Mesothelial cell of epicardium (in vitro differentiated cells): ENCODE measurements at places on chromosomes 13 and 19. TPM values are rescaled to one million over a fixed set of nuclear protein-coding genes. Genes with fewer than 3 reads are reported as not detected.

GRCh38 chr13:48110132-48110868 lies 15.4 kb upstream of the MED4 start:
- H3K4me3 ChIP-seq: no peak overlapping the region
- H3K27me3 ChIP-seq: peaks cover under 1% of the 10 kb centered on the region
- H3K27ac ChIP-seq: no peak overlapping the region
- H3K4me1 ChIP-seq: peaks cover 6% of the 10 kb centered on the region
- no peaks in the 10 kb centered on the region for H3K36me3 ChIP-seq

Gene CEACAM21
- total RNA-seq: not detected in 3 replicates

GRCh38 chr13:23160638-23161480 lies 19.9 kb upstream of the SGCG start:
- peak overlapping the region; percentile 86 for H3K4me3 ChIP-seq
- peak overlapping the region; percentile 84 for H3K27ac ChIP-seq
- H3K27me3 ChIP-seq: no peaks in the 10 kb centered on the region
- peaks cover 4% of the 10 kb centered on the region for H3K36me3 ChIP-seq

GRCh38 chr13:91126806-91127205 lies 220.7 kb upstream of the MIR17HG start:
- no peak overlapping the region for H3K27ac ChIP-seq
- H3K27me3 ChIP-seq: no peaks in the 10 kb centered on the region
- no peak for DNase-seq
- no peaks in the 10 kb centered on the region for H3K36me3 ChIP-seq

- H3K4me3 ChIP-seq: no peak overlapping the region
- DNase-seq: no peak
- H3K4me1 ChIP-seq: no peaks in the 10 kb centered on the region
- peaks cover 3% of the 10 kb centered on the region for H3K27me3 ChIP-seq
- H3K27ac ChIP-seq: no peak overlapping the region
These were observed 19.6 kb upstream of the SLC15A1 start for GRCh38 chr13:98771838-98772611.

- H3K4me1 ChIP-seq: peaks cover 5% of the 10 kb centered on the region
- H3K27me3 ChIP-seq: no peaks in the 10 kb centered on the region
- H3K27ac ChIP-seq: no peak overlapping the region
- no peak overlapping the region for H3K4me3 ChIP-seq
These were observed 2.5 kb downstream of the RAX2 start for GRCh38 chr19:3769494-3769893.

Gene MEIOSIN
- not detected in 3 replicates for total RNA-seq

GRCh38 chr13:45847554-45848224 lies 3.9 kb downstream of the SIAH3 start:
- H3K27me3 ChIP-seq: peaks cover 63% of the 10 kb centered on the region
- H3K4me3 ChIP-seq: no peak overlapping the region
- no peaks in the 10 kb centered on the region for H3K36me3 ChIP-seq
- H3K27ac ChIP-seq: peak overlapping the region; percentile 76
- DNase-seq: no peak
- H3K4me1 ChIP-seq: peaks cover 41% of the 10 kb centered on the region

DNA sequence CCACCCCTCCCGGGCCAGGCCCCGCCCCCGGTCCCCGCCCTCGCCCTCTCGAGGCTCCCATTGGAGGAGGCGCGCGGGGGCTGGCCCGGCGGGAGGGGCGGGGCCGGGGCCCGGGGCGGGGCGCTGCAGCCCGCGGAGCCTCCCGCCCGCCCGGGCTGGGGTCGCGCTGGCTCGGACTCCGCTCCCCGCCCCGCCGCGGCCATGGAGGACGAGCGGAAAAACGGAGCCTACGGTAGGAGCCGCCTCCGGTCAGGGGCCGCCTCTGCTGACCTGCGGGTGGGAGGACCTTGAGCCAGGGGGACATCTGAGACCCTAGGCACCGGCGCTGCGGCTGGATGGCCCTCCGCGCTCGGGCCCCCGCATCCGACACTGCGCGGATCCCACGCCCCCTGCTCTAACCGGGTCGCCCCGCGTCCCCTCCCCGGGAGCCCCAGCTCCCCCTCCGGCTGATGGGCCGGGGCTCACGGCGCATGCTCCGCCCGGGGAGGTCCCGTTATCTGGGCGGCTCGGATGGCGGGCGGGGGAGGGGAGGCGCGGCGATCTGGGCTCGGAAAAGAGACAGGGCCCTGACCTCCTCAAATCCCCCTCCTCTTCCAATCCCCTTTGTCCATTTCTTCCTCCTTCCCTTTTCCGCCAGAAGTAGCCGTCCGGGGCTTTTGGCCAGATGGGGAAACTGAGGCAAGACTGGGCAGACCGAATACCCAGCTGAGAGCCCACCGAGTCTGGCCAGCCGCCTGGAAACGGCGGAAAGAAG lies 15.4 kb upstream of the AP1M2 start:
- H3K36me3 ChIP-seq: no peaks in the 10 kb centered on the region
- peaks cover 1% of the 10 kb centered on the region for H3K27me3 ChIP-seq
- H3K4me1 ChIP-seq: peaks cover 19% of the 10 kb centered on the region

Gene HSPB6
- total RNA-seq: 18.8 to 21.7 TPM (median 20.3 TPM) in 3 replicates

DNA sequence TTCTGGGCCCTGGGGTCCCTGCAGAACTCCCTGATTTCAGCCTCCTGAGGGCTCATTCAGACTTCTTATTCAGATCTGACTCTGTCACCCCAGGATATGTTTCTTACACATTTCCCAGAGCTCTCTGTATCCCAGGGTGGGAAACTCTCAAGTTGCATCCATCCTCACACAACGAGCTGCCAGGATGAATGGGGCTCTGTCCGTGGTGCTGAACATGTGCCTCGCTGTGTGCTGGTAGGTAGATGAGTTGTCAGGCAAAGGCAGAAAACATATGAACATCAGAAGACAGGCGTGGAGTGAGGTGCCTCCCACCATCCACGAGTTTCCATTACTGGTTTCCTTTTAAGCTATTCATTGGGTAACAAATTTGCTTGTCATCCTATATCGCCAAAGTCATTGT lies 11.4 kb upstream of the IGFL1 start:
- H3K27ac ChIP-seq: no peak overlapping the region
- no peak for DNase-seq
- H3K4me1 ChIP-seq: no peaks in the 10 kb centered on the region
- no peaks in the 10 kb centered on the region for H3K36me3 ChIP-seq
- peaks cover 28% of the 10 kb centered on the region for H3K27me3 ChIP-seq

Gene CGB3
- not detected in 3 replicates for total RNA-seq

Gene SHANK1
- total RNA-seq: 11.9 to 14.0 TPM (median 13.5 TPM) in 3 replicates

DNA sequence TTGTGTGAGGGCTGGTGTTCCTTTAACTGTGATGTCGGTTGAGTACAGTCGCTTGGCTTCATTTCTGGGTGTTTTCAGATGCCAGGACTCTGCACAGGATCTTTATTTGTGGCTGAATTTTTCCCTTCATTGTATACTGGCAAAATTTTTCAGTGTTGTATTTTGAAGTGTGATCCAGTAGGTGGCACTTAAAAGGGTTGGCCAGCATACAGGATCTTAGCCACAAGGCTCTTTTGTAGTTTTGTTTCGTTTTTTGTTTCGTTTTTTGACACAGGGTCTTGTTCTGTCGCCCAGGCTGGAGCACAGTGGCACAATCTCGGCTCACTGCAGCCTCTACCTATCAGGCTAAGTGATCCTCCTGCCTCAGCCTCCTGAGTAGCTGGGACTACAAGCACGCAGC lies 8.7 kb downstream of the FCAR start:
- H3K27ac ChIP-seq: no peak overlapping the region
- peaks cover 3% of the 10 kb centered on the region for H3K4me1 ChIP-seq
- H3K4me3 ChIP-seq: no peak overlapping the region

Gene PET100
- total RNA-seq: 139 to 152 TPM (median 149 TPM) in 3 replicates
